ENCODE measurements at places on chromosomes 16 and 17. TPM values are rescaled to one million over a fixed set of nuclear protein-coding genes. Genes with fewer than 3 reads are reported as not detected.

CHD9NB gene
- 1.1 TPM for total RNA-seq

COA3 gene
- total RNA-seq, result 53.9 TPM

DNA sequence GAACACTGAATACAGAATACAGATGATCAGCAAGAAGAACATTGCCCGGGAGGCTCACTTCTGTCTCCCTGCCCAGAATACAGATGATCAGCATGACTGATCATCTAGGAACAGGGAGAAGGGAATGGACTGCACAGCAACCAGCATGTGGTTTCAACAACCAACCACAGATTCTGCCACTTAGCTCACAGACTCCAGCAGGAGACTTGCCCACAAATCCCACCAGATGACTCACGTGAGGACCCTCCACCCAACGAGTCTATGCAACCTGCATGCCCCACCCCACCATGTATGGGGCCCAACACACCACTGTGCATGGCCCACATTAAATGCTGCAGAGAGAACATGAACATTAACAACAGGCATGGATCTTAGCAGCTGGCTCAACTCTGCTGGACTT lies 36.1 kb upstream of the ALOX12 start:
- DNase-seq, result no peak

- no peak for DNase-seq
Measured at GRCh38 chr17:63928966-63929695, 3.0 kb downstream of the CD79B start.

DNA sequence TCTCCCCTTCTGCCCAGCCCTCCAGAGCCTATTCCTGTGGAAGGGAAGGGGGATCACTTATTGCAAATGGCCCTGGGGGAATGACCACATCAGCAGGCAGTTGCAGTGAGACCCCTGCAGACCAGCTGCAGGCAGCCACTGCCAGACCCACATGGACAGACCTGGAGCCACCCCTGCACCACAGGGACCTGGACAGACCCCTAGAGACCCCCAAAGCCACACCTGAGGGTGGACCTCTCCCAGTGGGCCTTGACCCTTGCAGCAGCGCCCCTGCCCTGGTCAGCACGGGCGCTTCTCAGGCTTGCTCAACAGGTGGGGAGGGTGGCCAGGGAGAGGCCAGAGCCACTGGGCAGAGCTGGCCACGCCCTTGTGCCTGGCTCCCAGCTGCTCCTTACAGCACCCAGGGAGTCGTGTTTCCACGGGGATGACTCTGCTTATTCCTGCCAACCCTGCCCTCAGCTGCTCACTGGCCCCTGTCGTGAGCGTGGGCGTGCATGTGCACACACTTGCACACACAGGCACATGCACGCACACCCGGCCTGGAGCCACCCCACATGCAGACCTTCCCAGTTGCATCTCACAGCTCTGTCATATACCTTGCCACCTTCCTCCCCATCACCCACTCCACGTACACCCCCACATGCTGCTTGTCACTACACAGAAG lies 1.3 kb upstream of the SCN4A start:
- no peak for DNase-seq

DNA sequence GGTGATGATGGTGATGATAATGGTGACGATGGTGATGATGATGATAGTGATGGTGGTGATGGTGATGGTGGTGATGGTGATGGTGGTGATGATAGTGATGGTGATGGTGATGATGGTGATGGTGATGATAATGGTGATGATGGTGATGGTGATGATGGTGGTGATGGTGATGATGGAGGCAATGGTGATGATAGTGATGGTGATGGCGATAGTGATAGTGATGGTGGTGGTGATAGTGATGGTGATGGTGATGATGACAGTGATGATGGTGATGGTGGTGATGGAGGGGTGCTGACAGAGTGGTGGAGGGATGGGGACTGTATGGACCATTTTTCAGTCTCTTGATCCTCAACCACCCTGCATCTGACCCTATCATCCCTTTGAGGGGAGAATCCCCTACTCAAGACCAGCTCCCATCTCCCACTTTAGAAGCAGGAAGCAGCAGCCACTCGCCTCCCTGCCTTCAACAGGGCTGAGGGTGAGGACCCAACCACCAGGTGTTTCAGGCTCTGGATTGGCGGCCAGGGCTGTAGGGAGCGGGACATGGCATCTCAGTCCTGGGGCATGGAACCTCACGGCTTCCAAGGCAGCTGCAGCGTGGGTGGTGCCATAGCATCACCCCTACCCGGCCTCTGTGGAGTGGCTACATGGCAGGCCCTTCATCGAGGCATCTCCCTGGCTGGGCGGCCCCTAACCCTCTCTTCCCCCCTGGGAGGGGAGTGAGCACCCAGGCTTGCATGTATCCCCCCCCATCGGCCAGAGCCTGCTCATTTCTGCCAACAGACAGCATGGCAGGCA lies 4.5 kb downstream of the FSCN2 start:
- DNase-seq, result no peak
